ENCODE measurements at places on chromosomes 7 and 10. TPM values are rescaled to one million over a fixed set of nuclear protein-coding genes. Genes with fewer than 3 reads are reported as not detected.
A peak's percentile ranks its signal among the peaks of the same experiment; 100 is the strongest.

Gene C10orf53
- not detected for total RNA-seq

- DNase-seq = no peak
These were observed 396.7 kb upstream of the SORCS1 start for GRCh38 chr10:107561136-107561650.

DNA sequence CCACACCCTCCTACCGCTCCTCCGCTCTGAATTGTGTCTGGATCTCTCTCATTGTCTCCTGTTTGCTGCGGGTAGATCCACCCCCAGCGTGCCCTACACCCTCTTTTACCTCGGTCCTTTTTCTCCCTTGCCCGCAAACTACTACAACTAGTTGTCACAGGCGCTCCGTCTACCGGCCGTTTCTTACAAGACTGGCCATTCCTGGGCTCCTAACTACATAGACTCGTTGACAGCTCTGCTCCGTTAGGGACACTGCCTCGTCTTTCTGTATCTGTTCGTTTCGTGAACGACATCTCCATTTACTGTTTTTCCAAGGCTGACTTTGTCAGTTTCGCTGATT is 786 bp downstream of the TAF3 start:
- peak; percentile 56 for DNase-seq

Gene EMX2
- total RNA-seq = 0.26 TPM

Gene LMOD2
- total RNA-seq = 220 TPM

Gene SAMD9
- total RNA-seq = 4.1 TPM

Gene BLVRA
- 47.2 TPM for total RNA-seq

Gene CALCR
- total RNA-seq = 0.09 TPM

DNA sequence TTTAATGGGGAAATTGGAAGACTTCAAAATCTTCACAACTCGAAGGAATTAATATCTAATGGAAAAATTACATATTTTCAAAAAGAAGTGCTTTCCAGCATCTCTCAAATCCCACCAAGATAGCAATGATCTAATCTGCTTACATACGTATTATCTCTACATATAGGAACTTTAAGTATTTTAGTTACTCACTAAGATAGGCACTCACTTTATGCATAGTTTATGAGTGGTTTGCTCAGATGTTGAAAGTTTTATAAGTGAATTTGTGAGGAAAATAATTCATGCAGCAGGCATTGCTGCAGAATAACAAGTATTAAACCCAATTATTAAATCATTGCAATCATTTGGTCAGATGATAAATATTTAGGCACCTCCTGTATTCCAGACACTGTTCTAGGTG is 2.3 kb upstream of the CYTH3 start:
- DNase-seq = no peak

Gene CALN1
- not detected for total RNA-seq

Gene LZTS2
- 43.9 TPM for total RNA-seq

Gene LIPN
- not detected for total RNA-seq

GRCh38 chr7:100539436-100540006 is 518 bp downstream of the AGFG2 start:
- DNase-seq = no peak

Gene PHKG1
- 21.9 TPM for total RNA-seq

DNA sequence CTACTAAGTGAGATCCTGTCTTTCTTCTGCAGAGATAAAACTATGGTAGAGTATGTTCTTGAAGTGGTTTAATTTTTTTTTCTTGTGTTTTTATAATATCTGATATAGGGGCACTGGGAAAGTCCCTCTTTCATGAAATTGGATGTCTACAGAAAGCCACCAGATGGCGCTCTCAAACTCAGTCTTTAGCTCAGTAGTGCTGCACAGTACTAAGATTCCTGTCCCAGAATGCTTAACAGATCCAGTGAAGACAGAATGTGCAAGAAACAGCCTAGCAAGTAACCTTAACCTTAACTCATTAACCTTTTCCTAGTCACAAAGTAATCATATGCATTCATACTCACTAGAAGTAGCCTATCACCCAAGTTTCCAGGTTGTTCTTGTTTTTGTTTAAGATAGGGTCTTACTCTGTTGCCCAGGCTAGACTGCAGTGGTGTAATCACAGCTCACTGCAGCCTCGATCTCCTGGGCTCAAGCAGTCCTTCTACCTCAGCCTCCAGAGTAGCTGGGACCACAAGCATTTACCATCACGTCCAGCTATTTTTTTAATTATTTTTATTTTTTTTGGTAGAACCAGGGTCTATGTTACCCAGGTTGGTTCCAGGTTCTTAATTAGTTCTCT is 56.7 kb downstream of the IDE start:
- DNase-seq = peak; percentile 59

Gene SRRM3
- total RNA-seq = 19.7 TPM

Gene TRIM50
- total RNA-seq = 0.56 TPM

Gene CYP3A4
- total RNA-seq = 0.34 TPM

Gene DEPP1
- 49.2 TPM for total RNA-seq

Gene MKX
- 0.50 TPM for total RNA-seq

Gene ATG9B
- 0.32 TPM for total RNA-seq

DNA sequence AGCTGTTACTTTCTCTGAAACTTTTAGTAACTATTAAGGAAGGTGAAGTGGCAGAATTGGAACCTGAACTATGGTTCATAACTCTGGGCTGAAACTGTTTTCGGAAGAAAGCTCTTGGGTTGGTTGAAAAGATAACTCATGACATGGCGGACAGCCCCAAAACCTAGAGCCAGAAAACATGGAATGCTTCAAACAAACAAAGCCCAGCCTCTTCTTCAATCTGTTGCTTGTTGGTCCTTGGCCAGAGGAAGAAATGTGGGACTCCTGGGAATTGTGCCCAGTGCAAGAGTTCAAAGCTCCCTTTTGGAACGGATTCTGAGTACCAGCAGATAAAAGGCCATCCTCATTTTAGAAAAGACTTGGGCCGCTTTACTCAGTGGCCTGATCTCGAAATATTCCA is 52.9 kb upstream of the CACNB2 start:
- no peak for DNase-seq

DNA sequence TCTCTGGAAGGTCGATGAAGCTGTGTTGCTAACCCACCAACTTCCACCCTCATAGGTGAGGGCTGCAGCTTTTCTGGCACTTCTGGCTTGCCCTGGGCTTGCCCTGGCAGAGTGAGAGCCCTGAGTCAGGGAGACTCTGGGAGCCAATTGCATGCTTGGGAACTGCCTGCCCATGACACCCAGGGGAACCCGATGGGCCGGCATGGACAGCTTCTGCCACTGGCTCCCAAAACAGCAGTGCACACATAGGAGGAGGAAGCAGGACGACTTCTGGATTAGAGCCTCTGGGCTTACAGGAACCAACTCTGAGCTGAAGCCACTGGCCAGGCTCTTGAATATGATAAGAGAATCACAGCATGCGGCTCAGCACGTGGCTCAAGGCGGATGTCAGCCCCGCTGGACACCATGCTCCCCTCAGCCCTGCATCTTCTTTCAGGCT is 135.2 kb upstream of the UNC5B start:
- no peak for DNase-seq

DNA sequence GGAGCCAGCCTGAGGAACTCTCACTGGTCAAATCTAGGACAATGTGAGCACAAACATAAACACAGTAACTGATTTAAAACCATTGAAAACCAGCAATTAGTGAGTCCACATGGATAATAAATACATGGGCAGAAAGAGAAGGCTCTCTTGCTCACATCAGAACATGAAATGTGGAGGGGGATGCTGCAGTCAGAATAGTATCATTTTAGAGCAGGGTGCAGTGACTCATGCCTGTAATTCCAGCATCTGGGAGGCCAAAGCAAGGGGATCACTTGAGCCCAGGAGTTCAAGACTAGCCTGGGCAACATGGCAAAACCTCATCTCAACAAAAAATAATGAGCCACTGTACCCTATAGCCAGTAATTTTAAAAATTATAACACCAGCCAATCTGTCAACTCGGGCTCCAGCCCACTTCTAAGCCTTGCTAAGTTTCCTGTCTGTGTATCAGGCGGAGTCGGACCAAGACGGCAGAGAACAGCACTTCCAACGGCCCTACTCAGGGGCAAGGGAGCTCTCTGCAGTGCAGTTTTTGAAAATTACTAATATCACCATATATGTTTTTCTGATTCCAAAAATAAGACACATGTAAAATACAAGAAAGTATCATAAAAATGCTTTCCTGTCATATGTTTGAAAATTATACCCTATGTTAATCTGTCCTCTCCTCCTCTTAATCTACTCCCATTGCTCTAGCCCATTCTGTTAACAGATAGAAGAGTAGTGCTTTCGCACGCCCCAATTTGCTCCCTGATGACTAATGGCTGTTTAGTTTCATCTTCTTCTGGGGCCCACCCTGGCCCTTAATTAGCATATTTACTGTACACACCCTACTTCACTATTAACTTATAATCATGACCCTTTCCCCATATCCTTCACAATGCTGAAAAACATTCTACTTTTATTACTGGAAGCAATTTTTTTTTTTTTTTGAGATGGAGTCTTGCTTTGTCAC is 17.1 kb downstream of the URGCP start:
- no peak for DNase-seq

DNA sequence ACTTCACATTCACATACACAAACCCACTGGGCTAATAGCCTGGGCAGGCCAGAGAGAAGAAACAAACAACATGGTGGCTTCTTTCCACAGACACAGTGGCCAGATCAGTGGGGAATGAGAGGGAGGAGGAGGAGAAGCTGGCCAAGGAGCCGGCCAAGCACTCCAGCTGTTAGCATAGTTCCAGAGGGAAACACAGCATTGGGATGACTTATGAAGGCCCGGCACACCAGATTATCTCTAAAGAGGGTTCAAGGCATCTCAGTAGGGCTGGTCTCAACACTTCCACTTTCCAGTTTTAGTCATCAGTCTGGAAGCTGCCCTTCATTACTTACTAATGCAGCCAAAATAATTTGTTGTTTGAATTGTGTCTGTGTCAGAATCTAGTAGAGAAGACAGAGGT is 42.1 kb upstream of the GPR26 start:
- no peak for DNase-seq

Data from left cardiac atrium (tissue), 4 donors.